Body of pancreas (tissue), 4 donors: ENCODE measurements at places on chromosomes 13 and 19. TPM values are rescaled to one million over a fixed set of nuclear protein-coding genes. Genes with fewer than 3 reads are reported as not detected.

Gene CLIP3
- total RNA-seq = 4.9 TPM

Gene RASA3
- total RNA-seq = 19.2 TPM

Gene ZNF536
- not detected for total RNA-seq

DNA sequence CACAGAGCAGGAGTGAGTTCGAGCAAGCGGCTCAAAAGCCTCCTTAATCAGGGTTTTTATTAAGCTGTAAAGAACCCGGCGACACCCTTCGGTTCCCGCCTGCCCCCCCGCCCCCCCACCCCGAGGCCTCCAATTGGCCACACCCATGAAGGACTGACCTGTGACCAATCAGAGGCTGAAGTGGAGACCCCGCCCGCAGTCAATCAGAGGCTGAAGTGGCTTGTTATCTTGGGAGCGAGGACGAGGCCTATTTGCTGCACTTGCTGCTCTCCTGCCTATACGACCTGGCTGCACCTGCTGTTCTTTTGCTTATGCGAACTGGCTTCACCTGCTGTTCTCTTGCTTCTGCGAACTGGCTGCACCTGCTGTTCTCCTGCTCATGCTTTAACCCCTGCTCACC lies 844.9 kb downstream of the OLFM4 start:
- H3K4me3 ChIP-seq = no peak overlapping the region
- no peaks in the 10 kb centered on the region for H3K36me3 ChIP-seq
- no peak overlapping the region for H3K27ac ChIP-seq
- no peak for DNase-seq

DNA sequence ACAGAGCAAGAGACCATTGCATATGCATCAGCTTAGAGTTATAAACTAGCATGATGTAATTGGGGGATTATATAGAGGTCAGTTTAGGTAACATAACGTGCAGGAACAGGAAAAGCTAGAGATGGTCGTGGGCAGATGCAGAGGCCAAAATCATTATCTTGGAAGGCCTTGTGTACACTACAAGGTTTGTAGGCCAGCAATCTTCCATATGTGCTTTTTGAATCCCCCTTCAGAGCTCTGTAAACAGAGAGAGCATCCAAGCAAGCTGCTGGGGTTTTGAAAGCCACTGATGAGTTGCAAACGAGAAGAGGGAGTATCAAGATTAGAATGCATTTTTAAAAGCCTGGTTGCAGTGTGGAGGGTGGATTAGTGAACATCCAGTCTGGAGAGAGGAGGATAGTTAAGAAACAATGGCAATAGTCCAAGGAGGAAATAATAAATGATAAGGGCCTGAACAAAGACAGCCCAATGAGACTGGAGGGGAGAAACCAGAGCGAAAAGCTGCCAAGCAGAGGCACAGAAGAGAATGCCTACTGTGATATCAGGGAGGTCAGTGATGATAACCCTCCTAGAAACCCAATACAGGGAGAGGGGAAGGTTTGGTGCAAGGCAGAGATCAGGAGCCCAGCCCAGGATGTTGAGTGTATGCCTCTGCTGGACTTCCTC lies 109.6 kb downstream of the ZAR1L start:
- peaks cover 9% of the 10 kb centered on the region for H3K4me1 ChIP-seq
- peaks cover 11% of the 10 kb centered on the region for H3K36me3 ChIP-seq
- DNase-seq = no peak
- H3K4me3 ChIP-seq = no peak overlapping the region
- H3K27ac ChIP-seq = no peak overlapping the region

DNA sequence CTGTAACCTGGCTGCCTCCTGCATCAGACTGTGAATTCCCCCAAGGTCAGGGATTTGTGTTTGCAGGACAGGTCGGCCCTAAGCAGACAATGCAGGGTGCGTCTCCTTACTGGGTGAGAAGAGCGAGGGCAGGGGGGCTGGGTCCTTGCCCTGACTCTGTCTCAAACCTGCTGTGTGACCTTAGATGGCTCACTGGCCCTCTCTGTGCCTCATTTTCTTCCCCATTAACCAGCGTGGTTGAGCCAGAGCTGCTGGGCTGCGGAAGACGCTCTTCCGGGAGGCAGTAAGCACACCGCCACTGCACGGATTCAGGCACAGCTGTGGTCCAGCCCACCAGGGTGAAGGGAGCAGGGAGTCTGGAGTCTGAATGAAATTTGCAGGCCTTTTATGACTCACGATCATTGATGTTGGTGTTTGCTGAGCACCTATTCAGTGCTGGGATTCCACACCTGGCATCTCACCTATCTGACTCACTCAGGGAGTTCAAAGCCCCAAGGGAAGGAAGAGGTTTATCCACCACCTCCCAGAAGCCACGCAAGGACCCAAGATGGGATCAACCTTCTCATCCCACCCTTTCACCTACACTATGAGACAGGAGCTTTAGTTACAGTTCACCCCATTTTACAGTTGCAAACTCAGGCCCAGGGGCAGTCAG lies 2.5 kb downstream of the AKT1S1 start:
- no peak overlapping the region for H3K27ac ChIP-seq
- DNase-seq = no peak
- no peaks in the 10 kb centered on the region for H3K36me3 ChIP-seq

DNA sequence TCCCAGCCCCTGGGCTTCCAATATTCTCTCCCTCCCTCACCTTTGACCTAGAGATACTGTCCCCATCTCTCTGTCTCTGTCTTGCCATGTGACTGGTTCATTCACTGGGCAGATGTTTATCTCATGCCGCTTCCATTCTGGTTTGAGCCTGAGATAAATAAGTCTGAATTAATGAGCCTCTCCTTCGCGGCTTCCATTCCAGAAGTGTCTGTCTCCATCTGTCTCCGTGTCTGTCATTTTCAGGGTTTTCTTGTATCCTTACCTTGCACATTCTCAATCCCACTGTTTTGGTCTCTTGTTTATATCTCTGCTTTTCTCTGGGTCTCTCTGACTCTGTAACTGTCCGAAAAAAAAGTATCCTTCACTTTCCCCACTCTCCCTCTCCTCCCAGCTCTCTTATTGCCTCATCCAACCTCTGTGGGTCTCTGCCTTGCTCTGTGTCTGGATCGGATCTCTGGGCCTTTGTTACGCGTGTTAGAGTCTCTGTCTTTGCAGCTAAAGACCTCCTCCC lies 4.3 kb downstream of the SPHK2 start:
- no peak for DNase-seq
- peaks cover 26% of the 10 kb centered on the region for H3K4me1 ChIP-seq
- H3K27me3 ChIP-seq = no peaks in the 10 kb centered on the region
- peak overlapping the region; percentile 81 for H3K27ac ChIP-seq
- H3K4me3 ChIP-seq = no peak overlapping the region

GRCh38 chr19:11164879-11165406 lies 9.4 kb upstream of the SPC24 start:
- H3K4me1 ChIP-seq = peaks cover 4% of the 10 kb centered on the region
- no peaks in the 10 kb centered on the region for H3K27me3 ChIP-seq
- H3K27ac ChIP-seq = no peak overlapping the region
- no peak overlapping the region for H3K4me3 ChIP-seq

- no peaks in the 10 kb centered on the region for H3K36me3 ChIP-seq
- H3K27ac ChIP-seq = no peak overlapping the region
- no peak overlapping the region for H3K4me3 ChIP-seq
Observed at GRCh38 chr19:56177564-56178243, 1.9 kb downstream of the GALP start.

- no peaks in the 10 kb centered on the region for H3K36me3 ChIP-seq
- DNase-seq = no peak
- no peaks in the 10 kb centered on the region for H3K4me1 ChIP-seq
- H3K27me3 ChIP-seq = no peaks in the 10 kb centered on the region
- no peak overlapping the region for H3K4me3 ChIP-seq
Observed at GRCh38 chr13:50608370-50608769, 235.1 kb downstream of the DLEU7 start.

DNA sequence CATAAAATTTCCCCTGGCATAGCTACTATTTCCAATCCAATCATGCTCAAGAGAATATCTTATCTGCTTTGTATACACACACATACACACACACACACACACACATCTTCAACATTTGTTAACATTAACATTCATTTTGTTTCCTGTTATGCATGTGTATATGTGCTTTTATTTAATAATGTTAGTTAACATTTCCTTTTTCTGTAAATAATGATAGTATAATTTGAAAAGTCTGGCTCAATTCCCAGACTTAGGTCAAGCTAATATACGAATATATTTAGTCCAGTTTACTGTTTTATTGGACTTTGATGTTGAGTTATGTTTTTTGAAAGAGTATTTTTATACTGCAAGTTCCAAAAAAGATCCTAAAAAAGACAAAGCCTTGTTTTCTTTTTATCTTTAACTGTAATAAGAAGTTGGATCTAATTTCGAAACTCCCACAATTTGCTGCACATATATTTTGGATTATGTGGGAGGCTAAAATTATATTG lies 1072.4 kb downstream of the EFNB2 start:
- H3K4me3 ChIP-seq = no peak overlapping the region
- no peak overlapping the region for H3K27ac ChIP-seq
- H3K4me1 ChIP-seq = no peaks in the 10 kb centered on the region
- no peaks in the 10 kb centered on the region for H3K27me3 ChIP-seq
- no peaks in the 10 kb centered on the region for H3K36me3 ChIP-seq

DNA sequence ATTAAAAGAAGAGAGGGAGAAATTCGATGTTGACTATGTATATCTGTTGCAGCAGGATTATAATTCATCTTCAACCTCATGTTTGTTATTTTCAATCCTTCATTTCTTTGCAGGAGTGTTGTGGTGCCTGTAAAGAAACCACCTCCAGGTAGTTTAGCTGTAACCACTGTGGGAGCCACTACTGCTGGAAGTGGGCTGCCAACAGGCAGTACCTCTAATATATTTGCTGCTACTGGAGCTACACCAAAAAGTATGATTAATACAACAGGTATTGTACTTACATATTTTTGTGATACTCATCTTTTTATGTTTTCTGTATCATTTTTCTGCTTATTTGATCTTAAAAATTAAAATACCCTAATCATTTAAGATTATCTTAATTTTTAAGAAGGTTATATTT lies 266.5 kb downstream of the NBEA start:
- H3K27ac ChIP-seq = no peak overlapping the region
- no peak overlapping the region for H3K4me3 ChIP-seq
- DNase-seq = no peak
- no peaks in the 10 kb centered on the region for H3K4me1 ChIP-seq

GRCh38 chr13:78787190-78787589 lies 128.2 kb upstream of the OBI1 start:
- no peak for DNase-seq
- H3K27me3 ChIP-seq = no peaks in the 10 kb centered on the region
- no peaks in the 10 kb centered on the region for H3K36me3 ChIP-seq

- no peak overlapping the region for H3K27ac ChIP-seq
- H3K36me3 ChIP-seq = no peaks in the 10 kb centered on the region
- H3K27me3 ChIP-seq = no peaks in the 10 kb centered on the region
- H3K4me1 ChIP-seq = no peaks in the 10 kb centered on the region
Observed at GRCh38 chr19:49327878-49328544, 3.0 kb upstream of the SLC6A16 start.

DNA sequence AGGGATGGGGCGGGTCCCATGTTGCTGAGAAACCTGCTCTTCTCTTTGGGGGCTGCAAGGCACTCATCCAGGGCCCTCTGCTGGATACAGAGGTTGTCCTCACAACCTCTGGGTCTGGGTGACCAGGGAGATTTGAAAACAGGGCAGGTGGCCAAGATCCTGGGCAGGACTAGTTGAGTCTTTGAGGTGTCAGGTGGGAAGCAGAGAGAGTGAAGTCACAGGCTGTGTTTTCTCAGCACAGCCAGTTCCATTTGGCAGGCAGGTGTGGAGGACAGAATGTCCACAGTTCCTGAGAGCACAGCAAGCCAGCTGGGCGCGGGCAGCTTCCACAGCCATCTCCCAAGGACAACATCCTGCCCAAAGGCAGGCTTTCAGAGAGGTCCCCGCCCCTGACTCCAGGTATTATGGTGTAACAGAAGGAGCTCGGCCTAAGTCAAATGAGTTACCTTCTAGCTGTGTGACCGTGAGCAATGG lies 118.8 kb downstream of the NUFIP1 start:
- H3K4me3 ChIP-seq = no peak overlapping the region
- no peaks in the 10 kb centered on the region for H3K36me3 ChIP-seq
- peak; percentile 99 for DNase-seq
- H3K27me3 ChIP-seq = no peaks in the 10 kb centered on the region
- H3K4me1 ChIP-seq = peaks cover 73% of the 10 kb centered on the region

DNA sequence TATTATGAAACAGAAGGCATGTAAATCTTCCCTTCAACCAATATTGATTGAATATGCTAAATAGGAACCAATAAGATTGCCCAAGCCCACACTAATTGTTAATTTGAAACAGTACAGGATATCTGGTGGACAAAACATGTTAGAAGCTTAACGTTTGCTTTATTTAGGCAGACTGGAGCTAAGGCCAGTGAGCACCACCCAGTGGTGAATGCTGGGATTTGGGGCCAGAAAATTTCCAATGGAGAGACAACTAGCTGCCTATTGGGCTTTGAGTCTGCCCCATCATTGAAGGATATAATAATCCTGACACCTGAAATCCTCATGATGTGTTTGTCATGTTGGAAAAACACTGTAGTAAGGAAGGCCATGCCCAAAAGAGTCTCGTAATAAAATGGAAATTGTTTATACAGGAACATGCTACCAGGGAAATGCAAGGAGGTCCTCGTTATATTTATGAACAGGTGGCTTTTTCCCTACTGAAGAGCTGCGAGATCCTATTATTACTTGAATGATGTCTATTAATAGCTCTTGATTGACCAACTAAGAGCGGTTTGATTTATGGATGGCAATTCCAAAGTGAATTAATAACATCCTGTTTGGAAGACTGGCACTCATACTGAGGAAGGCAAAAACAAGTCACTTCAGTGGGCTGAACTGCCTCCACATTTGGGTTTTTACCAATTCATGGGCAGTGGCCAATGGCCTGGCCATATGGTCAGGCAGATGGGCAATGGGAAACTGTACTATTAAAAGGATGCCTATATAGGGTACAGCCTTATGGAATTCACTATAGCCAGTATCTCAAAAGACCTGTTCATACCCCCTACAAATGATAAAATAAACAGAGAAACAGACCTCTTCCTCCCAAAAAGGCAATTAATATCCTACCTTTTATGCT lies 8.7 kb downstream of the SIGLECL1 start:
- H3K27me3 ChIP-seq = no peaks in the 10 kb centered on the region
- no peak overlapping the region for H3K4me3 ChIP-seq
- no peak overlapping the region for H3K27ac ChIP-seq
- H3K36me3 ChIP-seq = no peaks in the 10 kb centered on the region

DNA sequence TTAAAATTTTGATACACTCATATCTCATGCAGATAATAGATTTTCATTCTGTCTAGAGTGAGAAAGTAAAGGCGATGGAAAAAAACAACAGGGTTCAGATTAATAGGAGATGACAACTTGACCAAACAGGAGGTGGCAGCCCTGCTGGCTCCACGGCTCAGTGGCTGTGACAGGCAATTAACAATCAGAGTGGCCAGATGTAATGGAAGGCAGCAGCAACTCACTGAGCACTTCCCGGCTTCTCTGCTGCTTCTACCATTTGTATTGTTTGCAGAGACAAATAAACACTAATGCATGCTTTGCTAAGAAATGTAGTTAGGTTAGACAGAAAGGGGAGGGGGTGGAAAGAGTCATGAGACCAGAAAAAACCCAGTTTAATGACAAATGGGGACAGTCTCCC lies 473.0 kb upstream of the SLC10A2 start:
- no peak overlapping the region for H3K27ac ChIP-seq
- DNase-seq = no peak
- H3K4me1 ChIP-seq = no peaks in the 10 kb centered on the region
- H3K27me3 ChIP-seq = no peaks in the 10 kb centered on the region
- H3K4me3 ChIP-seq = no peak overlapping the region
